Naive thymus-derived CD4-positive, alpha-beta T cell (primary cell): ENCODE measurements at places on chromosomes 2 and 18. TPM values are rescaled to one million over a fixed set of nuclear protein-coding genes. Genes with fewer than 3 reads are reported as not detected.

GRCh38 chr2:209809256-209809655 is 37.6 kb downstream of the UNC80 start:
- DNase-seq: no peak

GRCh38 chr2:139544186-139544851 is 764.1 kb upstream of the NXPH2 start:
- DNase-seq: no peak

- peak; percentile 67 for DNase-seq
Measured at GRCh38 chr18:76821875-76822505, 367 bp upstream of the ZNF236 start.

GRCh38 chr18:58829263-58829662 is 35.4 kb upstream of the ZNF532 start:
- no peak for DNase-seq

Gene REG3G
- not detected for polyA plus RNA-seq
